ENCODE measurements at places on chromosomes 5 and 9.

- DNase-seq, result no peak
Measured at GRCh38 chr9:81564632-81565031, 124.7 kb downstream of the TLE1 start.

GRCh38 chr9:91131433-91131839, 230.3 kb downstream of the AUH start:
- peak; percentile 94 for DNase-seq

DNA sequence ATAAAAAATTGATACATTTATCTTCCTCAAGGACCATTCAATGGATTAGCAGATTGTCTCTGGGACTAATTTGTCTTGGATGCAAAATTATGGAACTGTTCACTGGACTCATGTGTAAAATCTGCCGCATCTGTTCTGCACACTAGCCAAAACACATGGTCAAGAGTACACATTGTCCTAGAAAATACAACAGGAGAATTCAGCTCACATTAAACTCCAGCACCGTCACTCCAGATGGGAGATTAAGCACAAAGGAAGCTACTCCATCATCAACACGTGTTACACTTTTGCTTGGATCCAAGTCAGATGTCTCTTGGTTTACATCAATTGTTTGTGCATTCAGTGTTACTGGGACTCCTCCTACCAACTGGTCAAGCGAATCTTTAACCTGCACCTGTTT, 28.8 kb downstream of the C5 start:
- no peak for DNase-seq

GRCh38 chr5:157596487-157596886, 20.9 kb upstream of the ADAM19 start:
- no peak for DNase-seq

GRCh38 chr9:114238472-114238871, 83.1 kb downstream of the COL27A1 start:
- no peak for DNase-seq

DNA sequence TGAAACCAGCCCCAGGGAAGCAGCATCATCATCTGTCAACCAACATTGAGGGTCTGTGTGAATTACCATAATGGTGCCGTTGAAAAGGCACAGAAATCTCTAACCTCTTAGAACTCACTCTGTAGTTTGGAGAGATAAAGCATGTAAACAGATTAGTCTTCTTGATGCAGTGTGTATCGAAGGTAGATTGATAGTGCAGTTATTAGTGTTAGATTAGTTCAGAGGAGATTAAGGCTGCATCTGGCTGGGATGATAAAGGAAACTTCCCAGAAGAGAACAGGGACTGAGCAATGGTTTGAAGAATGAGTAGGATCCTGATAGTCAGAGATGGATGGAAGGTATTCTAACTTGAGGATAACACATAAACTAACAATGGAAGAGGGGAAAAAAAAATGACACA, 651.5 kb downstream of the TLE1 start:
- DNase-seq, result no peak

DNA sequence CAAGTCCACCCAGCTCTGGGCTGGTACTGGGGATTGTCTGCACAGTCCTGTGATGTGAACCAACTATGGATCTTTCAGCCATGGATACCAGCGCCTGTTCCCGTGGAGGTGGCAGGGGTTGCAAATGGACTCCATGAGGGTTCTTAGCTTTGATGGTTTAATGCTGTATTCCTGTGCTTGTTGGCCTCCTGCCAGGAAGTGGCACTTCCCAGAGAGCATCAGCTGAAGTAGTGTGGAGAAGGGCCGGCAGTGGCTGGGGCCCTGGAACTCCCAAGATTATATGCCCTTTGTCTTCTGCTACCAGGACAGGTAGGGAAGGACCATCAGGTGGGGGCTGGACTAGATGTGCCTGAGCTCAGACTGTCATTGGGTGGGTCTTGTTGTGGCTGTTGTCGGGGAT, 1104.8 kb upstream of the COX7C start:
- DNase-seq, result no peak

DNA sequence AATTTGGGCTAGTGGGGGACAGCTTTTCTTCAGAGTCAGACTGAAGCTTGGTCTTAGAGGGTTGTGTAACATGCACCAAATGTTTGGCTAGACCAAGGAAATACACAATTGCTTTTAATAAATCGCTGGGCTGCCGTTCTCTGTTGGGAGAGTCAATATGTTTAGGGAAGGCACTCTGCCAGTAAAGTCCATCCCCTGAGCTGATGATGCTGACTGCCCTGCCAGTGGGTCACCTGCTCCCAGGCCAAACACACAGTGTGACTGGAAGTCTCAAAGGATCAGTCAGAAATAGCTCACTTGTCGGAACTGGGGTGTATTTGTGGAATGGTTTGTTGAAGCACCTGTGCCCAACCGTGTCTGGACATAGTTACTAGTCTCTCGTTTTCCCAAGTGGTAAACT, 17.9 kb upstream of the ZNF474 start:
- DNase-seq, result no peak

- no peak for DNase-seq
Measured at GRCh38 chr9:111978616-111979015, 82.0 kb downstream of the UGCG start.

DNA sequence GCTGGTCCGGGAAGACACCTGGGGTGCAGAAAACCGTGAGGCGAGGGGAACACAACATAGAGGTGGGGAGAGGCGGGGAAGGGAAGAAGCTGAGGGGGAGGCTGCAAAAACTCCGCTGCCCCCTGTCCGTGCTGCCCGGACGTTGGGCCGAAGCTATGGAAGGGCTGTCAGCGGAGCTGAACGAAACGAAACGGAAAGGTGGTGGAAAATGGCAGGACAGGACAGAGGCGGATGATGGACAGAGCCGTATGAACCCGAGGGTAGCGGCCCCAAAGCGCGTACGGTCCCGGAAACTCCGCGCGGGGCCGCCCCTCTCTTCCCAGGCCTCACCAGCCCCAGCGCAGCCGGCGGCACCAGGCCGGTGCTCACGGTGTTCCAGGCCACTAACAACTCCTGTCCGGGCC, 272 bp downstream of the ANAPC2 start:
- no peak for DNase-seq

GRCh38 chr5:54217826-54218503, 92.4 kb downstream of the ARL15 start:
- peak; percentile 44 for DNase-seq

DNA sequence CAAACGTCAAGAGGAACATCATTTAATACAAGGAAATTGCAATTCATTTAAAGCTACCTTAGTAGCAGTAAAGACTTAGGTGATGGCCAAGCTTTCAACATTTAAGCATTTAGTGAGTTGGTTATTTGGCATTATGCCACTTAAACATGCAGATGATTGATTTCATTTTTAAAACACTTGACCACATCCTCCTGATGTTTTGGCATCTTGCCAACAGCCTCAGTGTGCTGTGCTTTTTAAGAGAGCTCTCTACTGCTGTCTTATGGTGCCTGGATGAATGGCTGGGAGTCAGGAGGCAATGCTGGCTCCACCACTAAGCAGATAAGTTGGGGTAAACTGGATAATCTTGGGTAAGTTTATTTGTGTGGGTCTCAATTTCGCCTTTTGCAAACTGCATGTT, 364.5 kb downstream of the MAN2A1 start:
- no peak for DNase-seq

GRCh38 chr5:83983852-83984251, 263.2 kb upstream of the HAPLN1 start:
- DNase-seq, result no peak

GRCh38 chr5:107674655-107675054, 3.9 kb upstream of the EFNA5 start:
- no peak for DNase-seq

DNA sequence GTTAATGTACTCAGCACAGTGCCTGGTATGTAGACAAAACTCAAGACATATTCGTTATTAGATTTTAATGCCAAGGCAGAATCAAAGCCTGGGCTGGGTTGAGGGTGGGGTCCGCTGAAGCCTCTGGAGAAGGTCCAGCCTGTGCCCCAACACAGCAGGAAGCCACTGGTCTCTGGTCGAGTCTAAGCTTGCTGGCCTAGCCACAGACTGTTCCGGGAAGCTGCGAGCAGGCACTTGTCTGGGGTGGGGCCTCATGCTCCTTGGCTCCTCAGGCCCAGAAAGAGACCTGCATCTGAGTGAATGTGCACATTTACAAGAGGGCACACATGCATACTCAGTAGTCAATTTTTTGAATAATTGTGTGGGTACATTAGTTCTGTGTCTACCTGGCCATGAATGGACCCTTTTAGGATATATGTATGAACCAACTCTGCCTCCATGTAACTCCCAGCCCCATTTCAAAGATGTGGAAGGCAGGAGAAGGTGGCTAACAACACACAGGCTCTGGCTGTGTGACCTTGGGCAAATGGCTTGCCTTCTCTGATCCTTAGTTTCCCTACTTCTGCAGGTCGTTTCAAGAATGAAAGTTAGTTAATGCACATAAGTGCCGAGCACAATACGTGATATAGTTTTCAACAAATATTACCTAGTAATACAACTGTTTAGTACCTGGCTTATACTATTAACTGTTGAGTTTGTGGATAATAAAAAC, 18.3 kb downstream of the FAT2 start:
- no peak for DNase-seq

DNA sequence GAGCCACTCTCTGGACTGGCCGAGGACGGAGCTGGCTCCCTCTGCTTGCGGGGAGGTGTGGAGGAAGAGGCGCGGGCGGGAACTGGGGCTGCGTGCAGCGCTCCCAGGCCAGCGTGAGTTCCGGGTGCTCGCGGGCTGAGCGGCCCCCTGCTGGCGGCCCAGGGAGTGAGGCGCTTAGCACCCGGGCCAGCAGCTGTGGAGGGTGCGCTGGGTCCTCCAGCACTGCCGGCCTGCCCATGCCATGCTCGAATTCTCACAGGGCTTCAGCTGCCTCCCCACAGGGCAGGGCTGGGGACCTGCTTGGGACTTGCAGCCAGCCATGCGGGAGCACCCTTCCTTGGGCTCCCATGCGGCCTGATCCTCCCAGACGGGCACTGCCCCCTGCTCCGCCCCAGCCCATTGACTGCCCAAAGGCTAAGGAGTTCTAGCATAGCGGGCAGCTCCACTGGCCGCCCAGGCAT, 416.9 kb downstream of the MRPS30 start:
- DNase-seq, result no peak

DNA sequence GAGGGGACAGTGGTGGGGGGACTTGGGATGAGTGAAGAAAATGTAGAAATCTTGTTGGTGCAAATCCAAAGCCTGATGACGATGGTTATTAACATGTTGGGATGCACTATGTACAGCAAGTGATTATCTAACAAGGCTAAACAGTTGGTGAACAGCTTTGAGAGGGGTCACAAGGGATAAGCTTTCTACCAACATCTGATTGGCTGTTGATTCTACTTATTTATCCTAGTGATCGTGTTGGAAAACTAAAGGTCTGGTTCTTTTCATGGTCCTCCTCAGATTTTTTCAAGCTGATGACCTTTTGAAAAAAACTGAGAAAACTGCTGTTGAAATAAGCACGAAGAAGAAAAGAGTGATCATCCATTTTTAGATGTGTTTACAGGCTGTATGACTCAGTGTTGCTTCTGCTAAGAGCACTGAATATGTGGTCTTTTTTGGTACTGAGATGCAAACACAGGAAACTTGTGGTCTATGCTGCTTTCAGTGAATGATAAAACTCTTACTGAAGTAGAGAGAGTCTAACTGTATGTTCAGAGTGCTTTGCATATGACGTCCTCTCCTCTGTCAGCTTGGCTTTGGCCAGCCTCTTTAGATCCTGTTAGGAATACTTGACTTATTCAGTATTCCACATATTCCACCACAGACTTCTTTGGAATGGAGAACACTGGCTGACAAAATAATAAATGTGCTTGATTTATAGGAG, 174.8 kb downstream of the SLF1 start:
- DNase-seq, result peak; percentile 51

GRCh38 chr9:974996-975739, 1.3 kb upstream of the DMRT3 start:
- DNase-seq, result no peak
